ENCODE measurements at places on chromosomes 11 and 22.
A peak's percentile ranks its signal among the peaks of the same experiment; 100 is the strongest.

DNA sequence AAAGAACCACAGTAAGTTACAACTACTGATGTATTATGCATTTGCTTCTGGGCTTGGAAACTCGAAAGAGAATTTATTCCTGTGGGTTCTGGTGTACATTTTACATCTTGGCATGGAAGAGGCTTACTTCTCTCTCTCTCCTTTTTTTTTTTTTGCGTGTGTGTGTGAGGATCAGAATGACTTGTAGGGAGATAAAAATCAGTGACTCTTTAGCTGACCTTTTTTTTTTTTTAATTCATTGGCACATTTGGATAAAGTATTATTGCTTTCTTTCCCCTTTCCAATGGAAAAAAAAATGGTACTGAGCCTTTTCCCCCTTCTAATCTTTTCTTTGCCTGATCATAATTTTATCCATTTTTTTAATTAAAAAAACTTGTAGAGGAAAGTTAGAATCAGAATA is 43.5 kb downstream of the EXT2 start:
- DNase-seq: no peak

GRCh38 chr11:64357904-64358535 is 942 bp upstream of the RPS6KA4 start:
- peak; percentile 75 for DNase-seq

DNA sequence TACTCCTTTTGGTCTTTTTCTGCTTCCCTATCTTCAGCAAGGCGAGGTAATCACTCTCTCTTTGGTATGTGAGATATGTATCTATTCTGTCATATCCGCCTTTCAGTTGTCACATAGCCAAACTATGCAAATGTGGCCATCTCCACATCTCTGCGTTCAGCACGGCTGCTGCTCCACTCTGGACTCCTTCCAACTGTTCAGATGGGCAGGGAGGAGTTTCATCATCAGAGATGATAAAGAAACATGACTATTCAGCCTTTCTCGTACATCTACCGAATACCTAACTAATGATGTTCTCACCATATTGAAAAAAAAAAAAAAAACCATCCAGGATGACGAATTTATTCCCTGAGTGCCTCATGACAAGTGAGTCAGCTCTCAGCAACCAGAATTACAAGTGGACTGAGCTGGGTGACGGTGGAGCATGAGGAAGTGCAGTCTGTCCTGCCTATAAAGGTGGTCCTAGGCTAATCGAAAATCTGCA is 899.6 kb downstream of the OPCML start:
- peak; percentile 75 for DNase-seq

GRCh38 chr11:43376594-43376993 is 17.9 kb downstream of the TTC17 start:
- DNase-seq: no peak

DNA sequence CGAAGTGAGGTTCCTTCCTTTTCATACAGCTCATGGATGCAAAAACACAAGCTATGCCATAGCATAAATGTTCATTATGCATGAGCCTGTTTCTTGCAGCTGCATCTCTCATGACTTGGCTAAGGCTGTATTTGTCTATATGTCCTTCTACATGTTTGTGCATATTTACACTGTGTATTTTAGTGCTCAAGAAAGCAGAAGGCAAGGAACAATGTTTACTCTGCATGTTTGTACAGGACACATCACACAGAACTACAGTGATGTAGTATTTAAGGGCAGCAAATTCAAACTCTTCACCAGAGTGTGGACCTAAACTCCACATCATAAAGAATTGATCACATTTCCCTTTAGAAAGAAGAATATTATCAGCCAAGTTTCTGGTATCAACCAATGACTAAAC is 170.3 kb downstream of the CADM1 start:
- DNase-seq: no peak

- DNase-seq: no peak
Measured at GRCh38 chr11:101923554-101923953, 7.2 kb upstream of the ANGPTL5 start.

- DNase-seq: no peak
Measured at GRCh38 chr11:117859488-117860112, 16.9 kb downstream of the FXYD6 start.

DNA sequence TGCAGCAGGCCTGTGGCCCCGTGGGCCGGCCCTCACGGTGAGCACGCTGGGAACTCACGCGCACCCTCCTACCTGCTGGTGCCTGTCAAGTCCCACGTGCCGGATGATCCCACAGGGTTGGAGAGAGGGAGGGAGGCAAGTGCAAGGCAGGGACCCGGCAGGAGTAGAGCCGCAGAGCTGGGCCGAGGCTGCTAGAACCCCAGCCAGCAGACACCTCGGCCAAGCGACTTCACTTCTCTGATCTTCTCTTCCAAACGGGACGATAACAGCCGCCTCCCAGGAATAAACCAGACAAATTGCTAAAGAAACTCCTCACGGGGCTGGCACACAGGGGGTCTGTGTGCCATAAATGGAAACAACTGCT is 1232.8 kb downstream of the TBC1D22A start:
- no peak for DNase-seq

- DNase-seq: no peak
Measured at GRCh38 chr11:97860237-97860636, 1160.5 kb upstream of the CNTN5 start.

GRCh38 chr11:110301032-110301431 is 4.6 kb upstream of the RDX start:
- no peak for DNase-seq

- no peak for DNase-seq
Measured at GRCh38 chr11:75145972-75146519, 4.9 kb upstream of the SLCO2B1 start.

DNA sequence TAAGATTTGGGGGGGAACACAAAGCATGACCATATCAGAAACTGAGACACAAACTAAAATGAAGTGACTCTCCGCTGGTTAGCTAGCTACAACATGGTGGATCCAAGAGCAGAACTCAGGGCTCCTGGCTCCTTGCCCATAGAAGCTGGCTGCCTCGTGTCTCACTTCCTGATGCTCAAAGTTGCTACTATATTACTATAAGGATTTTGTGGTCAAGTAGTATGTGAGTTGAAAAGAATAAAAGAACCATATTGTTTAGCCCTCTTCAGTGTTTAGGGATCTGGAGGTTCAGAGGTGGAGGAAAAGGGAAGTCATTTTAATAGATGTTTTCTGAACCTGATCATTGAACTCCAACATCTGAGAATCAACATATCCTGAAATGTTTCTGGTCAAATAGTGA is 16.9 kb upstream of the SIK2 start:
- DNase-seq: no peak

DNA sequence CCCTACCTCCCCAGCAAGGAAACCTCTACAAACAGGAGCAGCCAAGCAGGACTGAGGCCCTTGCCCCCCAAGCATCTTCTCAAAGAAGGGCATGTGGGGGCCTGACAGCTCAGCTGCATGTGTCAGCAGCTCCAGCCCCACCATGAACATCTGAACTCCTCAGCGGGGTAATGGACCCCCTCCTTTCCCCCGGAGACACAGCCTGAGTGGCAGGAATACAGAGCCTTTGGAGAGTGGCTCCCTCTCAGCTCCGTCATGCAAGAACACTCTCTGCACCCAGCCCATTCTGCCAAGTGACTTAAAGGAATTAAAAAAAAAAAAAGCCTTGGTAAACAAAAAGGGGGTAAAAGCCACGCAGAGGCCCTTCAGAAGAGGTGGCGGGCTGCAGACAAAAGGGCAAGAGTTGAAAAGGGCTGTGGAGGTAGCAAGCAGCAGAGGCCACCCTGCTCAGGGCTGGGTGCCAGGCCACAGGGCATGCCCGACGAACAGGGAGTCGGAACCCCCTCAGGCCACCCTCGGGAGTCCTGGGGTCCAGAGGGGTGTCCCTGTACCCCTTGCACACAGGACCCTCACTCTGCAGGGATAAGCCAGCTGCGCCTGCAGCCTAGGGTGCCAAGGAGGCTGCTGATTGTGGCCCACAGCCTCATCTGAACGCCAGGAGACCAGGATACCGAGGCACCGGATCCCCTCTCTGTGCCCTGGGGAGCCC is 62.5 kb downstream of the MACROD1 start:
- DNase-seq: no peak

DNA sequence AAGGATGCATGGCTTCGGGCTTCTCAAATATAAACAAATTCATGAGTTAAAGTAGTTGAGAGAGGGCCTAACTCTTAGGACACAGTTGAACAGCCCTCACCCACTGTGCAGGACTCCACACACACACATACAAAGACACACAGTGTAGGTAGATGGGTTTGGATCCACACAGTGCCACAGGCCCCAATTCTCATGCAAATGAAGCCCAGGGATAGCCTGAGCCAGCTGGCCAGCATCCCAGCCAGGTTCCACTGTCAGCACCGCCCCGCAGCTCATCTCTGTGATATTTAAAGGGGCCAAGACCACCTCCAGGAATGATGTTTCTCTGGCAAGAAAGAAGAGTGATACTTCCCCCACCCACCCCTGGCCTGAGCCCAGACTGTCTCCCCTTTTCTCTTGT is 11.7 kb downstream of the SLC35C1 start:
- no peak for DNase-seq

DNA sequence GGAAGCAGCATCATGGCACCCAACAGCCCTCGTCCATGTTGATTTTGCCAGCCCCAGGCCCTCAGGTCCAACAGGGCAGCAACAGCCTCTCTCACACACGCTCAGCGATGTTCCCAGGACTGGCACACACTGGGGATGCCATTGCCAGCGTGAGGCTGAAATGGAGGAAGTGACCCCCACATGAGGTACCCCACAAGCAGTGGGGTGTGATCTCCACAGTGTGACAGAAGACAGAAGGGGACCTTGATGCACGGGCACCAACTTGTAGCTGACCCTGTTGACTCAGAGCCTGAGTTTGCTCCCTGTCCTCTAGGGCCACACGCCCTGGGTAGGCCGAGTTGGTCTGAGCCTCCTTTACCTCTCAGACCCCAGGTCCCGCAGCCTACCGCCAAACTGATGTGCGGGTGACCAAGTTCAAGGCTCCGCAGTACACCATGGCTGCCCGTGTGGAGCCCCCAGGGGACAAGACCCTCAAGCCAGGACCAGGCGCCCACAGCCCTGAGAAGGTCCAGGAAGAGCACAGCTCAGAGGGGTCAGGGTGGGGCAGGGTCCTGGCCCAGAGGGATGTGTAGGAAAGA is 6.2 kb downstream of the SCGB1C1 start:
- DNase-seq: no peak

DNA sequence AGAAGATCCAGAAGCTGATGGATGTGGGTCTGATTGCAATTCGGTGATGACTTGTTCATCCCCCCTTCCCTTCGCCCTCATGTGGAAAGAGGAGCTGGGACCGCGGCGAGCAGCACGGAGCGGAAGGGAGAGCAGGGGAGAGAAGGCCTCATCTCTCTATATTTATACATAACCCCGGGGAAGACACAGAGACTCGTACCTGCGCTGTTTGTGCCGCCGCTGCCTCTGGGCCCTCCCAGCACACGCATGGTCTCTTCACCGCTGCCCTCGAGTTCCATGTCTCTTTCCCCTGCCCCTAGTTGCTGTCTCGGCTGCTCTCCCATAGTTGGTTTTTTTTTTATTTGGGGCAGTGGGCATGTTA is 2.5 kb upstream of the FERMT3 start:
- no peak for DNase-seq

GRCh38 chr11:62372871-62373270 is 35.6 kb downstream of the ASRGL1 start:
- DNase-seq: no peak

DNA sequence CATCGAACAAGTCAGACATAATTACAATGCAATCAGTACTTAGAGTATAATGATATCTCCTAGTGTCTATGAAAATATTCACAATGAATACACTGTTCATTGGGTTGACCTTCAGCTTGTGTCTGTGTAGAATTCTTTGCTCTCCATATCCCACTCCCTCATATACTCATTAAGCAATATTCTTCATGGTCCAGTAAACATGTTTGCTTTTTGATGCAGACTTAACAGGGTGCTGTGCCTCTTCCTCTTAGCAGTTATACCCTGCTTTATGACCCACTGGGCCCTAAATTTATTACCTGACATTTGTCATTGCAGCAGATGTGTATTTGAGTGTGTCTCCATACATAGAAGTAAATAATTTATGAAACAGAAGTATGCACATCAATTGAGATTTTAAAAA is 352.5 kb upstream of the CCDC179 start:
- no peak for DNase-seq

GRCh38 chr11:24587635-24588034 is 90.8 kb downstream of the LUZP2 start:
- DNase-seq: no peak

- DNase-seq: no peak
Measured at GRCh38 chr11:108934289-108934688, 269.4 kb downstream of the DDX10 start.

- no peak for DNase-seq
Measured at GRCh38 chr11:130808541-130808940, 107.7 kb downstream of the SNX19 start.

GRCh38 chr11:96385187-96385586 is 4.5 kb downstream of the CCDC82 start:
- DNase-seq: no peak

DNA sequence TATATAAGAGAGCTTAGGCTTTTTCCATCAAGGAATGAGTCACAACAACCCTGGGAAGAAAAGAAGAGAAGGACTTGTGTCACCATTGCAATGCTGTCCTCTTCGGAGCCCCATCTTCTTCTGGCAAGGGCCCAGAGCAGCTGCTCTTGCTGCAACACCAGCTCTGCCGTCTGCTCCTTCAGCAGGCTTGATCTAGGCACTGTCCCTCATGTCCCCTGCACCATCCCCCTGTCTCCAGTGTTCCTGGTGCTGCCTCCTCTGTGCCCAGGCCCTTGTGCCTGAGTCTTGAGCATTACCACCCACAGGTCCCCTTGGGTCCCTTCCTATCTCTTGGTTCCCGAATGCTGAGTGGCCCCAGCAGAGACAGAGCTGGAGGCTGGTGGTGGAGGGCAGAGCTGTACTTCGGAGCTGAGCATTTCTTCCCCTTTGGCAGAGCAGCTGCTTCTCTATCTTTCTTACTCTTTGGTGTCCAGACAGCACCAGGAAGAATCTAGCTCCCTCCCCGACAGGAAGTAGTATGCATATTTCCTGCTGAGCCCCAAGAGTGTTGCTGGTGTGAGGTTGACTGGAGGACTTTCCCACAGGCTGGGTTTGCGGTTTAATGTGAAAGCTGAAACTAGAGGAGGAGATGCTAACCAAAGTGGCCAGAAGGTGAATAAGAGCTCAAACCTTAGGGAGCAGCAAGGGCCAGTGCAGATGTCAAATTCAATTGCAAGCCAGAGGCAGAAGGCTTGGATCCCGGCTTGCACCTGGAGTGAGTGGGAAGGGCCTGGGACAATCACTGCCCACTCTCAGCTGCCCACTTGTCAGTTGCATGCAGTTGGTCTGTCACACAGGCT is 27.8 kb downstream of the WEE1 start:
- no peak for DNase-seq

DNA sequence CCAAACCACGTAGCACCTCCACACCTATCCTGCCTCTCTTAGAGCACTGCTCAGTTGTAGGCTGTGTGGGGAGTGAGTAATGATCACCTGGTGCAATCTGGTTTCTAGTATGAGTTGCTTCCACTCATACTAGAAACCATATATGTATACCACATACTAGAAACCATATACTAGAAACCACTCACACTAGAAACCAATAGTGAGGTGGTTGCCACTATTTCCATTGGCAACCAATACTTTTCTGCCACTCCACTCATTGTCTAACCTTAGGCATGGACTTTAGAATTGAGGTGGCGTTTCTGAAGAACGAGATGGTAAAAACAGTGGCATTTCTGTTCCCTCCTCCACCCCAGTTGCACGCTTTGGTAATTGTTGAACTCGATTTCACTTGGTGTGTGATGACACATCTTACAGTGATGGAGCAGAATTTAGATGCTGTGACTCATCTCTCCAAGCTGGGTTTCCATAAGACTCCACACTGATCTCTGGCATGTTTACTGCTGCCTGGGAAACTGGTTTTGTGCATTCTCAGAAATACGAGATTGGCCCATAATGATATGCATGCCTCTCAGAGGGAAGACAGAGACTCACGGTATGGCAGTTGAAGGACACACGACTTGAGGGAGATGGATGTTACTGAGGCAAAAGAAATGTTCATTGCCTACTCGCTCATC is 82.9 kb downstream of the KIRREL3 start:
- DNase-seq: peak; percentile 66

All from SJSA1 (cell line).